ENCODE measurements at places on chromosomes 6 and 20.

DNA sequence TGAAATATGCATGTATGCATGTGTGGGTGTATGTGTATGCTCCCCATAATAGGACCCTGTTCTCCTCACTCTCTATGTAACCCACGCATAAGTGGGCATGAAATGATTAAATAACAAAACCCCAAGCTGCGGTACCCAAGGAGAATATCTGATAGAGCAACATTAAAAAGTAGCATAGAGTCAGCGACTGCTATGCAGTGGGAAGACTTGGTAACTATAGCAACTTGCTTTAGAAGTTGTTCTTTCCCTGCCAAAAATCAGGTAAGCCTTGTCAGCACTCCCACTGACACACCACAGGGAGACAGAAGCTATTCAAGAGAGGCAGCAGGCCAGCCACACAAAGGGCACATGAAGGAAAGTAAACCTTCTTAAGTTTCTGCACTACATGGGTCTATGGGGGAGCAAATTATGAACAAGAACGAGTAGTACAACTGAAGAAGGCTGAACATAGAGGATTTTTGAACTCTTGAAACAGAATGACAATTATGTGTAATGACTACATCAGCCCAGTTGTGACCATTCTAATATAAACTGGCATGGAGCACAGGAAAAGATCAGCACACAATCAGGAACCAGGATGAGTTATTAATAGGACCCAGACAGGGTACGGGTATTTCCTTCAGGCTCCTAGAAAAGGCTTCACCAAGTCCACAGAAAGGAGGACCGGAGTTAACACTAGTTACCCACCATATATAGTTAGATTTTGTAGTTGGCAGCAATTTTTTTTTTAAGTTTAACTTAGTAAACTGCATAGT is 89.9 kb downstream of the GPR6 start:
- no peak for DNase-seq

- DNase-seq, result no peak
Measured at GRCh38 chr20:56760610-56761009, 131.5 kb downstream of the TFAP2C start.

DNA sequence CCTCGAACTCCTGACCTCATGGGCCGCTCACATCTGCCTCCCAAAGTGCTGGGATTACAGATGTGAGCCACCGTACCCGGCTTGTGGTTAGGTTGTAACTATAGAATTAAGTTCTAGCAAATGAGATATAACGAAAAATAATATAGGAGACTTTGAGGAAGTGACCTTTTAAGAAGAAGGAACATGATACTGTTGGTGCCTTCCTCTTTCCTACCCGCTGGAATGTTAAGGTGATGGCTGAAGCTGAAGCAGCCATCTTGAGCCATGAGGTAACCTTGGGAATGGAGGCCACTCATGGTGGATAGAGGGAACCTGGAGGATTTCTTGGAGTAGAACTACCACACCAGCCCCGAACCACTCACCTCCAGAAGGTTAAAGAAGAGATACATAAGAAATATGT is 48.1 kb upstream of the MDGA1 start:
- DNase-seq, result no peak

- no peak for DNase-seq
Measured at GRCh38 chr20:1242530-1242929, 16.7 kb downstream of the RAD21L1 start.

DNA sequence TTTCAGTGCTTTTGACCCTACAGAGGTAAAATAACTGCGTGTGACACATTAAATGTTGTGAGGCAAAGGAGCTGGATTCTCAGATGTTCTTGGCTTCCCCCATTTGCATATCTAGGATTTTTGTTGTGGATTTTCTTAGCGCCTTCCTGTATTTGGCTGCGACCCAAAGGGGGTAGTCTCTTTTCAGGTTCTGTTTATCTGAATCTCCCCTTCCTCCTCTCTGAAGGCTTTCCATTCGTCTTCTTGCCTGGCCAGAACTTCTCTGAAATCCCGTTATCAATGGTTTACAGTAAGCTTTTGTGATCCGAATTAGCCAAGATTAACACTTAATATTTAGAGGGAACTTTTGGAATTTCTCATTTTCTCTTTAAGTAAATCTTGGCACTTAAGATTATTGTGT is 60.8 kb downstream of the ADGRB3 start:
- DNase-seq, result no peak

DNA sequence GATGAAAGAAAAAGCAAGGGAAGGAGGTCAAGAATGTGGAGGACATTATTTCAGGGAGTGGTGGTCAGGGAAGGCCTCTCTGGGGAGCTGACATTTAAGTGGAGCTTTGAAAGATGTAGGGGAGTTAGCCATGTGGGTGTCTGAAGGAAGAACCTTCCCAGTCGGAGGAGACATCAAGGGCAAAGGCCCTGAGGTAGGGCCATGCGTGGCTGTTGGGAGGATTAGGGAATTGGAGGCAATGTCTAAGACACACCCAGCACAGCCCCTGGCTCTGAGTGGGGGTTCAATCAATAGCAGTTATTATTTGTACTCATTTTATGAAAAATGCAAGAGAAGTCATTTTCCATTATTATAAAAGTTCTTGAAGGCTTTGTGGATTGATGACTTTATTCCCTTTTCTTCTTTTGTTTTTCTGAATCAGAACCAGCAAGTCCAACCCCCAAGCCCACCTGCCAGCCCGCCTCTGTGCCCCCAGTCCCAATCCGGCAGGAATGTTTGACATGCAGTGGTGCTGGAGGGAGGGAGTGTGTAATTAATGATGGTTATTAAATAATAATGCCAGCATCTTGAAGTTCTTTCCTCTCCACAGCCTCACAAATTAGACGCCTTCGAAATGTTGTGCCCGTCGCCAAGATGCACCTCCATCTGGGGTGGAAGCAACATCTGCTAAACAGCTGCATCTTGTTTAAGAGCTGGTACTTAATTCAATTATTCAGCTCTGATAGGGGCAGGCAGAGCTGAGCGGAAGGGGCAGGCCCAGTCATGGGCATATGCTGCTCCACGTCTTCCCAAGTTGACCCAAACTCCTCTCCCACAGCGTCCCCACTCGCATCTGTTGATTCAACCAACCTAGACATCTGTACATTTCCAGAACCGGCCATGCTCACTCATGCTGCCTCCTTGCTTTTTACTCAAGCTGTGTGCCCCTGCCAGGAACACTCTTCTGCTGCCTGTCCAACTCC is 81.3 kb upstream of the SIRPA start:
- no peak for DNase-seq

- DNase-seq, result peak; percentile 30
Measured at GRCh38 chr20:17570347-17571152, 675 bp downstream of the DSTN start.

DNA sequence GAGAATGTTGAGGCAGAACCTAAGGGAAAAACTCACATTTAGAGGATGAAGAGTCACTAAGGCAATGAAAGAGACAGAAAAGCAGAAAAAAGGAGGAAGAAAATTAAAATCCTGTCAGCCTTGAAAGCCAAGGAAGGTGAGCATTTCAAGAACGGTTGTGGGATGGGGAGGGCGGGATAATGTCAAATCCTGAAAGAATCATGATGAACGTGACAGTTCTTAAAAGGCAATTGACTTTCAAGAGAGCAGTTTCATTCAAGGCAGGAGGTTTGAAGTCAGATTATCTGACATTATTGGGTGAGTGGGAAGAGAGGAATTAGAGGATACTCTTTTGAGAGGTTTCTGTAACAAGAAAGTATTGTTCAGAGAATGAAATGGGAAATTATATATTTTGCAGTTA is 284.5 kb downstream of the ADGRB3 start:
- no peak for DNase-seq

DNA sequence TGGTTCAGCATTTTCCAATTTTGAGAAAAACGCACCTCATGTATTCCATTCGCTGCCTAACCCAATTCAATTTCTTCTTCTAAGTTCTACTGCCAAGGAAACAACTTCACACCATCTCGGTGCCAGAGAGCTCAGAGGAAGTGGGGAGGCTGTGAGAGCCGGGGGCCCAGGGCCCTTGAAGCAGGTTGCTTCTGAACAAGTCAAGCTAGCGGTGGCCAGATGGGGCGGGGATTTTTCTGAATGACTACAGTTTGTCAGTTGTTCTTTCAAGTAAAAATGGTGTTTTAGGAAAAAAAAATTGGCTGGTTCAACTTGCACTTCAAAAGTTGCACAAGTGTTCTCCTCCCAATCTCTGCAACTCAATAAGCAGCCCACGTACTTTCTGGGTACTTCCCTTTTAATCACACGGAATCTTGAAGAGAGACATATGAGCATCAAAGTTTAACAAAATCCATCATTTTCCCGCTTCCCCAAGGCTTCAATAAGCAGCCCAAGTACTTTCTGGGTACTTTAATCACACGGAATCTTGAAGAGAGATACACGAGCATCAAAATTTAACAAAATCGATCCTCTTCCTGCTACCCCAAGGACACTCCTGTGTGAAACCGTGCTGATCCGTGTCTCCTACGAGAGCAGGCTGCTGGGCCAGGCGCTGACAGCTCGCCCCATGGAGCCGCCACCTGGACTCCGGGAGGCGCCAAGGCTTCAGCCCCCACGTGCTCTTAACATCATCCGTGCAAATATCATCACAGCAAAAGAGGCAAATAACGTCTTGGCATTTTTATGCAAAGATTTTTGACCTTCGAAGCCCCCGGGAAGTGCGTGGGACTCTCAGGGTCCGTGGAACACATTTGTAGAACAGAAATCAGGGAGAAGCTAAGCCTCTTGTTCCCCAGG is 186.7 kb upstream of the PDE10A start:
- DNase-seq, result no peak

GRCh38 chr6:149560736-149561135 is 5.4 kb upstream of the GINM1 start:
- no peak for DNase-seq

DNA sequence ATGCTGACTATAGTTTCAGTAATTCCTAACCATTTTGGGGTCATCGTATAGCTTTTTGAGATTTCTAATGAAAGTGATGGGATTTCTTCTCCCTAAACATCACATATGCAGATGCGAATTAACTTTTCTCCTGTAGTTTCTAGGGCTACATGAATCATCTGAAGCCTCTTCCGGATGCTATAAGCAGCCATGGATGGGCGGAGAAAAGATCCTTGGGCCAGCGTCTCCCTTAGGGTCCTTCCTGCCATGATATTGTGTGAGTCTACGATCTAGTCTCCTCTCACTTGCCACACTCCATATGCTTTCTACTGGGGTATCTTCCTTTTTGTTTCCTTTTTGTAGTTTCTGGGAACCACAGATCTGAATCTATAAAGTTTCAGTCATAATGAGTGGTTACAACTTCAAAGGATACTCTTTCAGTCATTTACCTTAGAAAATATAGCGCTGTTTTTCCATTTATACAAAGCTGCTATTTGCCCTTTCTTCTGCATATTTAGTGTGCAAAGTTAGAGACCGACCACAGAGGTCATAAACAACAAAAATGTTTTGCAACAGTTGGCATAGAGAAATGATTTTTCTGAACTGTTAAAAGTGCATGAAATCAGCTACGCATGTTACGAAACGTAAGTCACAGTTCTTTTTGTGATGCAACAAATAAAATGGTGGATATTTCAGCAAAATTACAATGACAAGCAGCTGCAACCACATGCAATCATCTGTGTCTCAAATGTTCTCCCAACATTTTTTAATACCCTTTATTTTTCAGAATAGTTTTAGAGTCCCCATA is 396.2 kb upstream of the SLC35B3 start:
- DNase-seq, result no peak

- DNase-seq, result no peak
Measured at GRCh38 chr6:25239498-25239897, 39.7 kb upstream of the CARMIL1 start.

DNA sequence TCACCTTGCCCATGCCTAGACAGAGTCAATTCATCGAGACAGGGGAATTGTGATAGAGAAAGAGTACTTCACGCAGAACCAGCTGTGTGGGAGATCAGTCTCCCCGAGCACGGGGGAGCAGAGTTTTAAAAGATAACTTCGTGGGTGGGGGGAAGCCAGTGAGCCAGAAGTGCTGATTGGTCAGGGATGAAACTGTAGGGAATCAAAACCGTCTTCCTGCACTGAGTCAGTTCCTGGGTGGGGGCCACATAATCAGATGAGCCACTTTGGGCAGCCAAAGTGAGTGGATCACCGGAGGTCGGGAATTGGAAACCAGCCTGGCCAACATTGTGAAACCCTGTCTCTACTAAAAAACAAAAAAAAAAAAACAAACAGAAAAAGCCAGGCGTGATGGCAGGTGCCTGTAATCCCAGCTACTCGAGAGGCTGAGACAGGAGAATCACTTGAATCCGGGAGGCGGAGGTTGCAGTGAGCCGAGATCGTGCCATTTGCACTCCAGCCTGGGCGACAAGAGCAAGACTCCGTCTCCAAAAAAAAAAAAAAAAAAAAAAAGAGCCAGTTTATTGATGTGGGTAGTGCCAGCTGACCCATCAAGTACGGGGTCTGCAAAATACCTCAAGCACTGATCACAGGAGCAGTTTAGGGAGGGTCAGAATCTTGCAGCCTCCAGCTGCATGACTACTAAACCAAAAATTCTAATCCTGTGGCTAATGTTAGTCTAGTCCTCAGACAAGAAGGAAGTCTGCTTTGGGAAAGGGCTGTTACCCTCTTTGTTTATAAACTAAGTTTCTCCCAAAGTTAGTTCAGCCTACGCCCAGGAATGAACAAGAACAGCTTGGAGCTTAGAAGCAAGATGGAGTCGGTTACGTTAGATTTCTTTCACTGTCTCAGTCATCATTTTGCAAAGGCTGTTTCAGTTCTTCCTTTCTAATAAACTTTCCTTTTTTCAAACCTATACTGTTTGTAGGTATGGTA is 3.9 kb upstream of the TRIM39 start:
- DNase-seq, result no peak

- no peak for DNase-seq
Measured at GRCh38 chr6:154485815-154486214, 24.7 kb downstream of the CNKSR3 start.

DNA sequence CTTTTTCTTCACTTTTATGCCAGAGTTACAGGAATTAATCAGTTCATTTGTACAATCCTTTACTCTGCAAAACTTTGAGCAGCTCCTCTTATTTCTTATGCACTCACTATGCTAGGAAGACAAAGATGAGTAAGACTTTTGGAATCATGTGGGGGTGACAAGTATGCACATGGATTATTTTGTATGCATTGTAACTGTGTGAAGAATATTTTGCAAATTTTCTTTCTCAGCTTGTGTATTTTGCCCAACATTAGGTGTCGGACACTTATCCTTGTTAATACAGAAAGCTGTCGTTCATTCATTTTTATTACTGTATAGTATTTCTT is 88.6 kb downstream of the PPP1R14C start:
- no peak for DNase-seq

GRCh38 chr20:43658069-43658722 is 8.7 kb upstream of the MYBL2 start:
- no peak for DNase-seq

DNA sequence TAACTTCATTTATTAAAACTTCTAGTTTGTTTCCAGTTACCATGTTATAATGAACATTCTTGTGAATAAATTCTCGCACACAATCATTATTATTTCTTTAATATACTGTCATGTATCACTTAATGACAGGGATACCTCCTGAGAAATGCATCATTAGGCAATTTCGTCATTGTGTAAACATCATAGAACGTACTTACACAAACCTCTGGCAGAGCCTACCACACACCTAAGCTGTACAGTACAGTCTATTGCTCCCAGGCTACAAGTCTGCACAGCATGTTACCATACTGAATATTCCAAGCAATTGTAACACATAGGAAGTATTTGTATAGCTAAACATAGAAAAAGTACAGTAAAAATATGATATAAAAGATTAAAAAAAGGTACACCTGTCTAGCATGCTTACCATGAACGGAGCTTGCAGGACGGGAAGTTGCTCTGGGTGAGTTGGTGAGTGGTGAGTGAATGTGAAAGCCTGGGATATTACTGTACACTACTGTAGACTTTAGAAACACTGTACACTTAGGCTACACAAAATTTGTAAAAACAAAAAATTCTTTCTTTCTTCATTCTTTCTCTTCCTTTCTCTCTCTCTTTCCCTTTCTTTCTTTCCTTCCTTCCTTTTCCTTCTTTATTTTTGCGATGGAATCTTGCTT is 268.2 kb upstream of the SOX4 start:
- no peak for DNase-seq

Measured in GM12891 (cell line).